Breast epithelium (tissue), 4 donors: ENCODE measurements at places on chromosomes 5 and 9. TPM values are rescaled to one million over a fixed set of nuclear protein-coding genes. Genes with fewer than 3 reads are reported as not detected.

DNA sequence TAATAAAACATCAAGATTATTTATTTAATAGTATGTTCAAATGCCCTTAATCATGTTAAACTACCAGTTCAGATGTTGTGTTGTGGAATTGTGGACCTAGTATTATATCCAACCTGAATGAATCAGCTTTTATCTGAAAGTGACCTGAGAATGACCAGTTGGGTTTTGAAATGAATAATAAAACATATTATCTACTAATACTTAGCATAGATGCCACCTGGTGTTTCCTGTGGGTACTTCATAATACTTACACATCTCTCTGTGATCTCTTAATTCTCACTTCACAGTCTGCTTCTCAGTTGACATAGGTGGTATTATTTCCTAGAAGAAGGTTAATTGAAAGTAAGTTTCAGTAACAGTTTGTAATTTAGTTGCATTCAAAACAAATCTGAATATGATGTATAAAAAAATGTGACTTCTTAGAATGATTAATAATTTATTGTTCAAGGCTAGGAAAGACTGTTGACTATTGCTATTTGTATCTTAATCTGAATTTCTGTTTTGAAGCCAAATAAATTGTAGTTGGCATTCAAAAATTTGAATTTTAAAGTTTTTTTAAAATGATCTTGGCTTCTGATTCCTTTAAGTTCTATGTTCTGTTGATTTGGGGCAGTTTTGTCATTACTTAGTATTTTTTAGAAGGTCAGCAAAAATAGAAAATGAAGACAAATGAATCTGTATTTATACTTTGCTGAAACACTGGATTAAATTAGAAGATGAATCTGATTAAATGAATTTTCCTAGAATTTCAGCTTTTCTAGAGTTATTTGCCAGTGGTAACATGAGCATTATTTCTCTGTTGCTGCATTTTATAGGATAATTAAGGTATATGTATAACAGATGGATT is 48.2 kb downstream of the KIF2A start:
- H3K4me3 ChIP-seq: no peak overlapping the region
- no peaks in the 10 kb centered on the region for H3K36me3 ChIP-seq
- H3K4me1 ChIP-seq: no peaks in the 10 kb centered on the region
- no peaks in the 10 kb centered on the region for H3K27me3 ChIP-seq
- no peak overlapping the region for H3K27ac ChIP-seq

DNA sequence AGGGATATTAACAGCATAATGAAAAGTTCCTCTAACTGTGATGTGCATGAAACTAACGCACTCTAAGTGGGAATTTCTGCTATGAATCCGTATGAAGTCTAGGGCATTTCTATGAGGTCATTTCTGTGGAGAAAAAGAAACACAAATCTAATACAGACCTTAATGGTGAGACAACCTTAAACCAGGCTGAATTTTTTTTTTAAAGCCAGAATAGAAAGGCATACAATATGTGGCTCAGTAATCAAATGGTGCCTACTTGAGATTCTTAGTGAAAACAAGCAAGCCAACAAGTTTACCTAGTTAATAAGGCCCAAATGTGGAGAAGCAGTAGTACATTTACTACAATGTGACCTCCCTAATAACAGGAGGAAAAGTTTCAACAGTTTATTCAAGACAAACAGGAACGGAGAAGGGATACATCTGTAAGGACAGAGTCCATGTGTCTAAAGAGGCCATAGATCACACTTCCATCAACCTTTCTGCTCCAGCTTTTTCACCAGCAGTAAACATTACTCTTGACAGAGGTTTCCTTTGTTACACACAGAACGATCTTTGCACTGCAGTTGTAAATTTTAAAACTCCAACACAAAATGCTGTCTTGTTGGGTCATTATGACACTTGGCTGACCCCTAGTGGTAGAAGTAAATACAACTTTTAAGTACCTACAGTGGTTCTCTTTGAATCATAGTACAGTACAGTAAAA is 26.2 kb downstream of the CARNMT1 start:
- H3K27ac ChIP-seq: no peak overlapping the region
- DNase-seq: no peak
- no peak overlapping the region for H3K4me3 ChIP-seq
- H3K36me3 ChIP-seq: no peaks in the 10 kb centered on the region

DNA sequence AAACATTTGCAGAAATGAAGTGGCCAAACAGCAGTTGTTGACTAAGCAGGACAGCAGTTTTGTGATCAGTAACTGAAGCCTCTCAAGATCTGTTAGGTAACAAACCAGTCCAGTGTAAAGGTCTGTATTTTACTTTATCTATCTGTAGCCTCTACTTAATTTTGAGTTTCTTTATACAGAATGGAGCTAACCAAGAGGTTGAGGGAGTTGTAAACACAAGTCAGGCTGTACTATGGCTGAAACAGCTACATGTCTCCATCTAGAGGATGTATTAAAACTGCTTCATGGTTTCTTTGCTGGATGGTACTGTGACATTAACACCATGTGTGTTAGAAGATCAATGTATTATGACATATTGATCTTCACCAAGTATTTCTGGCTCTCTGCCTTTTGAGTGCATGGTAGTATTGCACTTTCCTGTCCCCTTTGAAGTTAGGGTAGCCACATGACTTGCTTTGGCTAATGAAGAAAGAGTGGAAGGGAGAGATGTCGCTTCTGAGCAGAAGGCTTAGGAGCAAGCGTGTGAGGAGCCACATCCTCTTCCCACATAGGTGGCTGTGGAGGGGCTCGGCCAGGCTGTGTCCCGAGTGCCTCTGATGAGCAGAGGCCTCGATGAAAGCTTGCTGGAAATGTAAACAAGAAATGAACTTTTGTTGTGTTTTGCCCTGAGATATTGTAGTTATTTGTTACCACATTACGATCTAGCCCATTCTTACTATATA is 105.6 kb upstream of the PCA3 start:
- H3K27ac ChIP-seq: no peak overlapping the region
- no peak for DNase-seq
- no peaks in the 10 kb centered on the region for H3K36me3 ChIP-seq

The RALGDS gene
- total RNA-seq: 94.1 TPM

DNA sequence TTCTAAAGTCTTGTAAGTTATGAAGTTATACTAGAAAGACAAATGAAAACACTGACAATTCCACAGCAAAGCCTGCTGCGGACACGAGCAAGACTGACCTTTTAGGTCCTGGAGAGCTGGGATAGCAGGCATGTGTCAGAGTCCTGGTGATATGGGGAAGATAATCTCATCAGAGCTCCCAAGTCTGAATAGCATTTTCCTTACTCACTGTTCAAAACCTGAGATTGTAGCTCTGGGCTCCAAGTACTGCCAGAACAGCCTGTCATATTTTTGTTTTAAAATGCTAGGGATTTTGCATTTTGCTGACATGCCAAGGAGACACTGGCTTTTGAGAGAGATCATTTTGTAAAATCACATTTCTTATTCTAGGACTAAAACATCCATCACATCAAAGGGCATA is 90.1 kb downstream of the DRD1 start:
- no peak overlapping the region for H3K4me3 ChIP-seq
- no peaks in the 10 kb centered on the region for H3K27me3 ChIP-seq
- DNase-seq: no peak
- no peaks in the 10 kb centered on the region for H3K36me3 ChIP-seq
- H3K27ac ChIP-seq: no peak overlapping the region
- H3K4me1 ChIP-seq: no peaks in the 10 kb centered on the region

The RETREG1 gene
- 27.1 TPM for total RNA-seq

The CWC27 gene
- 18.0 TPM for total RNA-seq

GRCh38 chr5:88877826-88878225 is 5.2 kb downstream of the MEF2C start:
- H3K4me1 ChIP-seq: no peaks in the 10 kb centered on the region
- peak overlapping the region; percentile 0 for H3K4me3 ChIP-seq
- no peak for DNase-seq
- no peaks in the 10 kb centered on the region for H3K27me3 ChIP-seq

- no peaks in the 10 kb centered on the region for H3K36me3 ChIP-seq
- H3K4me1 ChIP-seq: no peaks in the 10 kb centered on the region
- peak; percentile 59 for DNase-seq
- no peak overlapping the region for H3K4me3 ChIP-seq
- no peak overlapping the region for H3K27ac ChIP-seq
- no peaks in the 10 kb centered on the region for H3K27me3 ChIP-seq
Measured at GRCh38 chr5:16913187-16914107, 22.6 kb downstream of the MYO10 start.

- H3K27me3 ChIP-seq: no peaks in the 10 kb centered on the region
- H3K27ac ChIP-seq: no peak overlapping the region
- H3K4me1 ChIP-seq: no peaks in the 10 kb centered on the region
- no peak for DNase-seq
- no peaks in the 10 kb centered on the region for H3K36me3 ChIP-seq
Measured at GRCh38 chr9:105132606-105133005, 111.8 kb upstream of the SLC44A1 start.

GRCh38 chr5:8399471-8399870 is 530.5 kb downstream of the MTRR start:
- no peak overlapping the region for H3K4me3 ChIP-seq
- H3K36me3 ChIP-seq: no peaks in the 10 kb centered on the region
- H3K4me1 ChIP-seq: no peaks in the 10 kb centered on the region
- no peak overlapping the region for H3K27ac ChIP-seq
- no peak for DNase-seq

GRCh38 chr9:81604306-81605169 is 84.8 kb downstream of the TLE1 start:
- no peak overlapping the region for H3K27ac ChIP-seq
- H3K36me3 ChIP-seq: no peaks in the 10 kb centered on the region
- DNase-seq: no peak
- no peaks in the 10 kb centered on the region for H3K27me3 ChIP-seq
- no peaks in the 10 kb centered on the region for H3K4me1 ChIP-seq
